ENCODE measurements at places on chromosomes 11 and 22.

DNA sequence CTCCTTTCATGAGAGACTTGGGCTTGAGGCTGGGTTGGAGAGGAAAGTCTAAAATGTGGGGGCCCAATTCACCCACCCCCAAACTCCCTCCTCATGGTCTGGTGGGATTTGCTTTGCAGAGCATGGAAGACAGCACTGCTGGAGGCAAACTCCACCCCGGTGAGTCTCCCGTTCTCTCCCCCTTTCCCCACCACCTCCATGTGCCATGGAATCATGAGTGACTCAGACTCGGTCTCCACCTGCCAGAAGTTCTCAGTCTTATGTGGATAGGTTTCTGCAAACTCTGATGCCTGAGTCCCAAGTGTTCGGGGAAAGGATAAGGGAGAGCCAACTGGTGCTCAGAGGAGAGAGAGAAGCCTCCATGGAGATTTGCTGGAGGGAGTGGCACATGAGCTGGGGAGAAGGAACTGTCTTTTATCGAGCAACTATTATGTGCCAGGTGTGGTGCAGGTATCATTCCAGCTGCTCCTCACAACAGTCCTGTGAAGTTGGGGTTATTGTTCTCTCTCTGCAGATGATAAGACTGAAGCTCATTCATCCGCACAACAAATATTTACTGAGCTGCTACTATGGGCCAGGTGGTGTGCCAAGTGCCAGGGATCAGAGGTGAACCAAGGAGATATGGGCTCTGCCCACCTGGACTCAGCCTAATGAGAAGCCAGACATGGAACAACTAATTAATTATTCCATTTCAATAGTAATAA, 6.6 kb downstream of the PLEKHB1 start:
- DNase-seq, result no peak

DNA sequence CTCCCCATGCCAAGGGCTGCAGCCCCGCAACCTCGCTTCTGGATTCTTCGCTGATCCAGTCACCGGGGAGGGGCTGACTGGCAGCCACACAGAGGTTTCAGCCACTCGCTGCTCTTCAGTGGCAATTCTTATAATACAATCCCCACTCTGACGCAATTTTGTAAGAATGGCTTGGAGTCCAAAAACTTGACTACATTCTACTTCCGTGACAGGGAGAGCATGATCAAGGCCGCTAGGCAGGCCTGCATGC, 14.9 kb downstream of the PPM1F start:
- DNase-seq, result no peak

- DNase-seq, result no peak
Measured at GRCh38 chr11:3184732-3185347, 19.7 kb upstream of the OSBPL5 start.

DNA sequence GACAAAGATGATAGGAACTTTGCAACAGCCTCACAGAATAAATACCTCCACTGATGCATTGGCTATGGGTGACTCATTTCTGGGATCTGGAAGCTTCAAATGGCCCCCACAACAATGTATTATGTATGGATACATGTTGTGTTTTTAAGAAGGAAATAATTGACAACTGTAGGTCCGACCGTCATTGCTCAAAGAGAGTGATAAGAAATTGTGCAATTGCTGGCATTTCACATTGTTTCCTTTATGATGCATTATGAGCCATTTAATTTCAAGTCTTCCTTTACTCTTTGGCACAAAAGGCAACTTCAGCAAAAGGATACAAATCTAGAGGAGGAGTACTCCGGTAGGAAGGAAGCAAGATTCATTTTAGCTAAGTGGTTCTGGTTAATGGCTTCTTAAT, 2.0 kb downstream of the ANO3 start:
- no peak for DNase-seq

DNA sequence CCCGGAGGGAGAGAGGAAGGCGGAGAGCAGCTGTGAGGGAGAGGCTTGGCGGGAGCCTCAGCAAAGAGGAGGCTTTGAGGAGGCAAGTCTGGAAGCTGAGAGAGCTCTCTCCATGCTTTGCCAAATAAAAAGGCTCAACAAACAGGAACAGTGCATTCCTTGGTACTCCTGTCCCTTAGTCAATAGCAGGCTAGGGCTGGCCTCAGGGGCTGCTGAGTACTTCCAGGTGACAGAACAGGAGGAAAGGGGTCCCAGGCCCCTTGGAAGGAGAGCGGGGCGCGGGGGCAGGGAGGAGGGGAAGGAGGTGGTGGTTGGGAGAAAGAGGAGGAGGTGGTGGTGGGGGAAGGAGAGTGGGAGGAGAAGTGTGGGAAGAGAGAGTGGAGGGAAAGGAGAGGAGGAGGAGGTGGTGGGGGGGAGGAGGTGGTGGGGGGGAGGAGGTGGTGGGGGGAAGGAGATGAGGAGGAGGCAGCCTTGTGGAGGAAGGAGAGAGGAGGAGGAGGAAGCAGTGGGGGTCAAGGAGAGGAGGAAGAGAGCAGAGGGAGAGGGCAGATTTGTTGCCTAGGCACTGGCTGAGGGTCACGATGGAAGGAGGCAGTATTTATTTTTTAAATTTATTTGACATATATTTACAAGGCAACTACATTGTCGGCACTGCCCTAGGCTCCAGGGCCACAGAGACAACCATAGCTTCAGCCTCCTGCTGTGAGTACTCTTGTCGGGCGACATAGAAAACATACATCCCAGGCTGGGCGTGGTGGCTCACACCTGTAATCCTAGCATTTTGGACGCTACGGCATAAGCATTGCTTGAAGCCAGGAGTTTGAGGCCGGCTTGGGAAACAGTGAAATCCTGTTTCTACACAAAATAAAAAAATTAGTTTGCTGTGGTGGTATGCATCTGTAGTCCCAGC, 74.2 kb upstream of the ZBED5 start:
- DNase-seq, result no peak

DNA sequence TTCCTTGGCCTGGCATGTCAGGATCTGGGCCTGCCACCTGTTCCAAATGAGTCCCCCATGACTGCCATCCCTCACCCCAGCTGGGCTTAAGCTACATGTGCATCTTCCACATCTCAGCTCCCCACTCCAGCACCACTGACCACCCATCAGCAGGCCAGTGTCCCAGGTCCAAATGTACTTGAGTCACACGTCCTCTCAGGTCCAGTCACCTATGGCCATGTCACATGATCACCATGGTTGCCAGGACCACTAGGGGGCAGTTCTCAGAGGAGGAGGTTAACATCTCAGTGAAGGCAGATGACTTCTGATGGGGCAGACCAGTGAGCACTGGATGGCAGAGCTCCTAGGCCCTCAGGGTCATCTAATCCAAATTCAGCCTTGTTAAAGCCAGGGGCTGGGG, 41.9 kb upstream of the WNT11 start:
- DNase-seq, result no peak

DNA sequence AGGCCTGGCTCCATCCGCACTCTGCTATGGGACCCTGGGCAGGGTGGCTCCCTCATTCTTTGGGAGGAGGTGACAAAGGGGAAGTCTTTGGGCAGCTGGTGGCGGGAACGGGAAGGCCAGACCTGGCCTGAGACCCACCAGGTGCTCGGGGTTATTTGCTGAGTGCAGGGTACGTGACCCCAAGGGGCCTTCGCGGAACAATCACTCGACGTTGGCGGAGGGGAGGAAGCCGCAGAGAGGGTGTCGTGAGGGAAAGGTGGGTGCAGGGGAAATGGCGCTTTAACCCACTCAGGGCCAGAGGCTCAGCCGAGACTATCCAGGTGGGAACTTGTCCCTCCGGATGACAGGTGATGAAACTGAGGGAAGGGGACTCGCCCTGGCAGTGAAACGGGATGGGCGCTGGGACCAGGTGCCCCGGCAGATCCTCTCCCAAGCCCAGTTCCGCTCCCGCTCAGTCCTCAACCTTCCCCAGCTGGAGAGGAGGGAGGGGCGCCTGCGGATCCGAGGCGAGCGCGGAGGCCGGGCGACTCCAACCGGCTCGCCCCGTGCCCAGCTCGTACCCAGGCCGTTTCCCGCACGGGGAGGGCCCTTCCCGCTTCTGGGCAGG, 911 bp downstream of the A4GALT start:
- DNase-seq, result no peak

Measured in MV-4-11 (cell line).